Stimulated activated CD4-positive, alpha-beta T cell treated with anti-CD3 and anti-CD28 coated beads, Interleukin-12 subunit alpha, Interleukin-12 subunit beta, amount 100 ng/mL, for 24 hours (primary cell): ENCODE measurements at places on chromosomes 11 and 22.

GRCh38 chr11:130101661-130102060, 32.0 kb downstream of the APLP2 start:
- no peak for DNase-seq

GRCh38 chr22:38153821-38154562, 27.6 kb downstream of the PLA2G6 start:
- DNase-seq, result no peak

DNA sequence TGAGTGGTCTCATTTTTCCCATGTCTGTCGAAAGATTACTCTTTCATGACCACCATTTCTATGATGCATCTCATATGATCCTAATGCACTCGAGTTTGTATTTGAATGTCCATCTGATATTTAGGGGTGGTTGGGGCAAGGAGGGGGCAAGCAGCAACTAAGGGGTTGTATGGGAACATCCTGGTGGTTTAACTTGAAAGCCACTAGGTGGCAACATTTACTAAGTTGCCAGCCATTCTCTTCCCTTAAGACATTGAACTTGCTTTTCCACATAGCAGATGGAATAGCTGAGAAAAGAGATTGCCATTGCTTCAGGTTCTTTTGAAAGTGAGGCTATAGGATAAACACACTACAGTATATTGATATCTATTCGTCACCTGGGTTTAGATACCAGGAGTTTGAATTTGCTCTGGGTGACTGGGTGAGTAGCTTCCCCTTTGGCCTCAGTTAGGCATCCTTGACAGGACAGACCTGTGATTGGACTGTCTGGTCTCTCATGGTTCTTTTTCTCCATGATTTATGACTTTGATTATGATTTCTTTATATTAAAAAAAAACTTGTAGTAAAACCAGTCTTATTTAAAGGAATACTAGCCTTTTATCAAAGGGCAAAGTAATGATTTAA, 32.4 kb downstream of the NF2 start:
- no peak for DNase-seq

- DNase-seq, result peak; percentile 50
Observed at GRCh38 chr11:75140269-75141138, 10.4 kb upstream of the SLCO2B1 start.

DNA sequence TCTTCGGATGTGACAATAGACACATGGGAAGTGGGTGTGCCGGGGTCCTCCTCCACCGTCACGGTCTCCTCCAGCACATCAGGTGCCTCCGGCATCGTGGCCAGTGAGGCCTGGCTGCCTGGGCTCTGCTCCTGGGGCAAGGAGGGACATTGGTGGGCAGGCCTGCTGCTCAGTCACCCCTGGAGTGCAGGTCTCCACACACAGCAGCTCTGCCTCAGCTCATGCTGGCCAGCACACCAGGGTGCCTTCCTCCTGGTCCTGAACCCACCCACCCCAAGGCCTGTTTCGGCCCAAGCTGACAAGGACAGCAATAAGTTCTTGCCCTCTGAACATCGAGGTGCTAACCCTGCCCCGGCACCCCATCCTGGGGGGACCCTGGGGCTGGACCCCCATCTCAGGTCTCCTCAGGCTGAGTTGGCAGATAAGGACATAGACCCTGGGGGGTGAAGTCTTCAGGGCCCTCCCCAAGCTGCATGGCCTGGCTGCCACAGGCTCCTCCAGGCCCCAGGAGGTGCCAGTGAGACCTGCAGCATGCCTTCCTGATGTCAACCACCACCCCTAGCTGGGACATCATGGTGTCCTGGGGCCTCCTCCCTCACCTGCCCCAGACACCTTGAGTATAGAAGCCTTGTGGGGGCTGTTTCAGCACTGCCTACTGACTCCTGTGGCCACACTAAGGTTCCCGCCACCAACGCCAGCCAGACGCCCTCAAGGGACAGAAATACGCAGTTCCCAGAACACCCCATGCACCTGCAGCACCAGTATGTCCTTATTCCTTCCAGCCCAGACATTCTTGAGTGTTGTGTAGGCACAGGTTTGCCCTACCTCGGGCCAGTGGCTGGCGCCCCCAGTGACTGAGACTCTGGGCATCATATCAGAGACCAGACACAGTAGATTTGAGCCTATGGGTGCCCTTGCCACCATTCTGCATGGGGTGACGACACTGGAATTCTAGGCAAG, 34.4 kb downstream of the ARVCF start:
- no peak for DNase-seq

DNA sequence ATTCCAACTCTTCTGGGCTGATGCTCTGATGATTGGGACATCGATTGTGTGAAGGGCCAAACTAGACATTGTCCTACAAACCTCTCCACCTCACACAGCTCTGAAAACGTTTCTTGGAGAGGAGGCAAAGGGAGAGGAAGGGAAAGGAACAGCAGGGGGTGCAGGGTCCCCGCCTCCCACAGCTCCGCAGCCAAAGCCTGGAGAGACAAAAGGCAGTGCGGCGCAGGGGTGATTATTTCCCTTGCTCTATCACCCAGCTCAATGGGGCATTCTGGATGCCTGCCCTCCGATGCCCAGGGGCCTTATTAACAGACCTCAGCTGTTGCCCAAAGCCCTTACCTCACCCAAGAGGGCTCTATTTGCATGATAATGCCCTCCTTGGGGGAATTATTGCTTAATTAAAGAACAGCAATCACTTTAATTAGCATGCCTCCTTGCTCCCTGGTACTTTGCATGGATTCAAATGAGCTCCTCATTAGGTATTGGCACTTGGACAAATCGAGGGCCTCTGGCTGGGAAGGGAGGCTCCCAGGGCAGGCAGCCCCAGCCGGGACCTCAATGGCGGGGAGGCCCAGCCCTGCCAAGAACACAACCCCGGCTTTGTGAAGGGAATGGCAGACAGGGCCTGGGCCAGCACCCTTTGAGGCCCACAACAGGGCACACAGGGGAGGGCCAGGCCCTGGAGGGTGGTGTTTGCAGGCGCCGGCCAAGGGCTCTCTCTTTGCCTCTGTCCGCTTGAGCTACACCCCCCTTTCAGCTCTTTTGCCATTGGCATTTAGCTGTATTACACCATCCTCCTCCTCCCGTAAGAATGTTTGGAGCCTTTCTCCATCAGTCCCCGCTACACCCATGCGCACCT, 19.8 kb upstream of the CDON start:
- no peak for DNase-seq

DNA sequence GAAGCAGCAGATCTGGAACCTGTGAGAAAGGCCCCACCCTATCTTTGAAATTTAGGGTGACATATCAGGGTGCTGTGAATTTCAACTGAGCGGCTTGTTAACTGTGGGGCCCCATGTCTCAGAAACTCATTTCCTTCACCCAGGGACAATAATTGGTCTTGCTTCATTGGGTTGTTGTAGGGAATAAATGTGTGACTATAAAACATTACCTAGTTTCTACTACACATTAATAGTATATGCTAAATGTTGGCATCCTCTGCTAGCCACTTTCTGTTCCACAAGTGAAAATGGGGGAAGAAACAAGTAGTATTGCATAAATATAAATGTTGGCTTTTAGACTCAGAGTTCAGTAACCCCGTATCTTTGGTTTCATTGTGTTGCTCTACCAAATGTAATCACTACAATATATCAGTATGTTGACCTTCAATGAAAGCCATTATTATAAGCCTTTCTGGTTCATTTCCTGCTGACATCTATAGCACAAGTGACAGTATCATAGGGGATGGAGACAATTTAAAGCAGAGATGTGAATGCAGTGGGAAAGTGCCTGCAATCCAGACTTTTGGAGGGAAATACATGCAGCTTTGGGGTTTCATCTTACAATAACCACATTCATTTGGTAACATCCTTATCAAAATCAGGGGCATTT, 905.5 kb upstream of the RAG2 start:
- no peak for DNase-seq

DNA sequence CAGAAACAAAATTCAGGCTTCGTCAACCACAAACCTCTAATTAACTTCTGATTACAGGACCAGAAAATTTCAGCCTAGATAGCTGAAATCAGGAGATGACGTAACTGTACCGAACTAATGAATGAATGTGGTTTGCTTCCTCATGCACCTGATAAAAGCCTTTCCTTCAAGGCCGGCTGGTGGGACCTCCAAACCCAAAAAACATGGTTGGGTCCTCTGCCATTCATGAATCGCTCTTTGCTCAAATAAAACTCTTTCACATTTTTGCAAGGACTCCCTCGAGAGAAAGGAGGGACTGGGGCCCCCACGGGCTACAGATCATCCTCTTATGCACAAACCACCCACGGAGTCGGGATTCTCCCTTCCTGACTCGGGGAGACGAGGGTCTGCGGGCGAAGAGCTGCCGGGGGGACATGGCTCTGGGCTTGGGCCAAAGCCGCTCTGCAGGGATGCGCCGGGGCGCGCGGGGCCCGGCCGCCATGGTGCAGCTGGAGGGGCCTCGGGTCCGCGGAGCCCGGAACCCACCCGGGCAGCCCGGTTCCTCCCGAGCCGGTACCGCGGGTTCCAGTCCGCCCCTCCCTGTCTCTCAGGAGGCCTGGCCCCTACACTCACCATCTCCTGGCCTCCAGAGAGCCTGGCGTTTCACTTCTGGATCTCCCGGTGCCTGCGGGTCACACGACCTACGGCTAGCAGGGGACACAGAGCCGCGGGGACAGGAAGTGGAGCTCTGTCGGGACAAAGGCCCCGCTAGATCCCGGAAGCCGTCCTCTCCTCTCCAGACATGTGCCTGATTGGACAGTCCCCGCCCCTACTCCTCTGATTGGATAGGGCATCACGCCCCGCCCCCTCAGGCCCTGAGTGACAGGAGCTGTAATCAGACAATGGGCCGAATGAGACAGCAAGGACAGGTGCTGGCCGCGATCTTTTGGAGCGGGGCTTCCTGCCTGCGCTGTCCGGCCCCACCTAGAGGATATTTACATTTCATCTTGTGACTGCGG, at the start of gene ZNF195:
Gene ZNF195 (minus strand): TSS at position 721 of the 998 bp plus-strand sequence. CDS start 106 bp downstream, at position 615.
- DNase-seq, result peak; percentile 99

DNA sequence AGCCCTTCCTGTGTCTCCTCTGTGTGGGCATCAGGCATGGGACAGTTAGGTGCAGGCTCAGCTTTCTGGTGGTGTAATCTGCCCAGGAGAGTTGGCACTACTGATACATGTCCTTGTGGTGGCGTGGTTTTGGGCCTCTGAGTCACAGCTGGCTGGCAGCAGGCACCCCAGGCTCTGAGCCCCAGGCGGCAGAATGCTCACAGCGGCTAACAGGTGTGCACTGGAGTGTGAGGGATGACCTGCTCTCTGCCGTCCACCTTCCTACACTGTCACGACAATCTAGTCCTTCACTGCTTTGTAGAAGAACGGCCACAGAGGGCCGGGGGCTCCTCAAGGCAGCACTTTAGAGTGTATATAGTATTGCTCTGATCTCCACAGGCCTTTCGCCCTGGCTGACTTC, 100.3 kb upstream of the PITPNB start:
- DNase-seq, result no peak

DNA sequence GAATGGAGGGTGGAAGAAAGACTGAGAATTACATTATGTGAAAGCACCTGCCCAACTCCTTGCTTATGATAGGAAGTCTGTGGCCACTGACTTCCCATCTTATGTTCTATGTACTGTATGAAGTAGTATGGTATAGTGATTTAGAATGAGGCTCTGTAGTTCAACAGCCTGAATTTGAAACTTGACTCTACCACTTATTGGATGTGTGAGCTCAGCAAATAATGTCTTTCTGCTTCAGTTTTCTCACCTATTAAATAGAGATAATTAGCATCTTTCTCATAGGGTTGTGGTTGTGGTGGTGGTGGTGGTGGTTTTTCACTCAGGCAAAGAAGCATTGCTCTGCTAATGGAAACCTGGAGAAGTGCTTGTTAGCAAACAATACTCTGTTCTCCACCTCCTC, 121.6 kb downstream of the PAX6 start:
- no peak for DNase-seq

DNA sequence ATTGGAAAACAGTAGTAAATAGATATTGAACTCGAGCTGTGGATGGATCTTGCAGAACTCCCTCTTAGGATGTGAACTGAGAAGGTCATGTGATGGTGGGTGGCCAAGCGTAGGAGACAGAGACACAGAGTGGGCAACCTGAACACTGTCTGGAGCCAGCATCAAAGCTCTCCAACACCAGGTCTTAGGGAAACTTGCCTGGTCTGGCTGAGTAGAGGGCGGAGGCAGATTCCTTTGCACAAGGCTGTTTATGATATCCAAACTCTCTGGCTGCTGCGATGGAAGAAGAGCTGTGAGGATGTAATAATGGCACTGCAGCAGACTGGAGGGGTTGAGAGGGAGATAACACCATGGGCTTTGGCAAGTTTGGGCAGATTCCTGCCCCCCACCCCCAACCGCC, 10.1 kb downstream of the NAV2 start:
- no peak for DNase-seq

DNA sequence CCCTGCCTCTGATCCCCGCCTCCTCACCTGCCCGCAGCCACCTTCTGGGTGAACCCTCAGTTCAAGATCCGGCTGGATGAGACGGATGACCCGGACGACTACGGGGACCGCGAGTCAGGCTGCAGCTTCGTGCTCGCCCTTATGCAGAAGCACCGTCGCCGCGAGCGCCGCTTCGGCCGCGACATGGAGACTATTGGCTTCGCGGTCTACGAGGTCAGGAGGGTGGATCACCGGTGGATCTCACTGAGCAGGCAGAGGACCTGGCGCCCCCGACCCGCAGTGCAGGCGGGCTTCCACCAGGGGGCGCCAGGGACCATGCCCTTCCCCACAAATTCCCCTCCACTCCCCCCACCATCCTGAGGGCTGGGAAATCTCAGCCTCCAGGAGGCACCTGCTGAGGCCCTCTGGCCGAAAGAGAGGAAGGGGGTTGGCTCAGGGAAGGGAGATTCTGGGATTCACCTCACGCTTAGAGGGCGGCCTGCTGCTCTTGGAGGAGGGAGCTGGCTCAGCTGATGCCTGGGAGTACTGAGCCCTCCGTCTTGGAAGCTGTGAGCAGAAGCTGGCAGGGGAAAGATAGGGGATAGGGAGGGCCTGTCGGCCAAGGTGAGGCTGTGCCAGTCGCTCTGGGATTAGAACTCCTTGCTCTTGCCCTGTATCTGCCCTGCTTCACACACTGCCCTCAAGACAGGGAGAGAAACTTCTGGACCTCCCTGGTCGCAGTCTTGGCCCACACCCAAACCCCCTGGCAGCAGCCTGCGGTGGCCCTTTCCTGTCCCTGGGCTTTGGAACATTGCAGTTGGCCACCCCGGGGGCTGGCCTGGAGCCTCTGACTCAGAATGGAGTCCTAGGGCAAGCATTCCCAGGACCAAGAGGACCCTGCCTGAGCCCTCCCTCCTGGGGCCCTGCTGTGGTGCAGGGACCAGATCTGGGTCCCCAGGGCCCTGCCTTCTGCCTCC, 23.2 kb downstream of the CAPN1 start:
- no peak for DNase-seq

DNA sequence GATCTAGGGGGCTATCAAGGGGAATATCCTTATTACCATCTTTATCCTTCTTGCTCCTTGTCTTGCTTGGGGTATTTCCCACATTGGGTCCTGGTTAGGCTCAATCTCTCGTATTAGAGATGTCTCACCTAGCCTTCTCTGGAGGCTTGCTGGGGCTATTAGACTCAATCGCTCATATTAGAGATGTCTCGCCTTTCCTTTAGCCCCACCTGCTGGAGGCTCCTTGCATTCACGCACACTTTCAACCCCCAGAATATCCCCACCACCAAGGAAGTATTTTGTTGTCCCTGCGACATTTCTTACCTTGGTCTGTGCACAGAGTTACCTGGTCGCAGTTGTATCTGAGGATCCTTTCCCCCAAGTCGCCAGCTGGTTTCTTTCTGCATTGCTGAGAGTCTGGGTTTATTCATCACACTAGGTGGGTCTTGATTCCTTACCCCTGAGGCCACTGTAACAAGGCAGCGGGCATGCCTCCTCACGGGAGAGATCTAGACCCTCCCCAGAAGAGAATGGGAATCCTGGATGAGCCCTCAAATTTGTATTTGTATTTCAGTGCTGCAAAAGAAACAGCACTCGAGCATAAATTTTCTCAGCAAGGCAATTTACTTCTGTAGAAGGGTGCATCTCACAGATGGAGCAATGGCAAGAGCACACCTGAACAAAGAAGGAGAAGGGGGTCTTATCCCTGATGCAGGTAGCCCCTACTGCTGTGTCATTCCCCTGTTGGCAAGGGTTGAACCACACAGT, 15.9 kb upstream of the HYLS1 start:
- DNase-seq, result peak; percentile 11
